SW480 (cell line): ENCODE measurements at places on chromosomes 6 and 20.

GRCh38 chr6:118859517-118860064 is 34.4 kb upstream of the ASF1A start:
- DNase-seq = no peak

- peak; percentile 74 for DNase-seq
These were observed 7.5 kb upstream of the BFSP1 start for GRCh38 chr20:17538517-17539170.

GRCh38 chr6:85368631-85369030 is 81.3 kb upstream of the NT5E start:
- DNase-seq = no peak

- no peak for DNase-seq
These were observed 103.4 kb downstream of the SYCP2 start for GRCh38 chr20:59829786-59830664.

DNA sequence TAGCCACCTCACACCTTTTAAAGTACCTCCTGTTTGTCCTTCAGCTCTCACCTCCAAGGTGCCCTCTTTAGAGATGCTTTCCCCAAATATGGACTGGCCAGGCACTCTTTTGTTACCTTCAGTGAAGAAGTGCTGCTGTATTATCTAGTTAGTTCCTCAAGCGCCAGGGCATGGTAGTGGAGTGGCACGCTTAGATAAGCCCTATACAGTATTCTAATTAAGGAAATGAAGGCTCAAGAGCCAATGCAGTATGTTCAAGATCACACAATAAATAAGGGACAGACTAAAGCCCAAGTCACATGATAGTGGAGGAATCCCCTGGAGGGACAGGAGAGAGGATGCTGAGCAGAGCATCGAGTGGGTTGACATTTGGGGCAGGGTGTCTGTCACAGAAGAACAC is 28.5 kb upstream of the GFOD1 start:
- no peak for DNase-seq
